Stimulated activated CD4-positive, alpha-beta T cell treated with anti-CD3 and anti-CD28 coated beads, Interleukin-12 subunit alpha, Interleukin-12 subunit beta, amount 100 ng/mL, for 24 hours (primary cell): ENCODE measurements at places on chromosomes 2 and 18.

DNA sequence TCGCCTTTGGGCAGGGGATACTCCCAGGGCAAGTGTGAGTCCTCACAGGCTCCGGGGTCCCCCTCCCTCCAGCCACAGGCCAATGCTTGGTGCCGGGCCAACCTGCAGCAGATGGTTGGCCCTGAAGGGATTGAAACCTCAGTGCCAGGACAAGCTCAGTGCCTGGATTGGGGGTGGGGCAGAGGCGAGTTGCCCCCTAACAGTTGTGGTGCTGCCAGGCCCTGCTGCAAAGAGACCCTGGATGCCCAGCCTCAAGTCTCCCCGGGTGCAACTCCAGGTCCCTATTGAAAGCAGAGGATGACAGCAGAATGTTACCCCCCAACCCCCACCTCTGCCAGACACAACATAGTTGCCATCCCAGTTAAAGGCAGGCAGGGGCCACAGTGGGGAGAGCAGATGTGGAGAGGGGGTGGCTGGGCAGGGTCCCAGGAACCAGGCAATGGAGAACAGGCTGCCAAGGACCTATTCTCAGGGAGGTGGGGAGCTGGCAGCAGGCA is 9.5 kb upstream of the RNF103 start:
- DNase-seq: no peak

DNA sequence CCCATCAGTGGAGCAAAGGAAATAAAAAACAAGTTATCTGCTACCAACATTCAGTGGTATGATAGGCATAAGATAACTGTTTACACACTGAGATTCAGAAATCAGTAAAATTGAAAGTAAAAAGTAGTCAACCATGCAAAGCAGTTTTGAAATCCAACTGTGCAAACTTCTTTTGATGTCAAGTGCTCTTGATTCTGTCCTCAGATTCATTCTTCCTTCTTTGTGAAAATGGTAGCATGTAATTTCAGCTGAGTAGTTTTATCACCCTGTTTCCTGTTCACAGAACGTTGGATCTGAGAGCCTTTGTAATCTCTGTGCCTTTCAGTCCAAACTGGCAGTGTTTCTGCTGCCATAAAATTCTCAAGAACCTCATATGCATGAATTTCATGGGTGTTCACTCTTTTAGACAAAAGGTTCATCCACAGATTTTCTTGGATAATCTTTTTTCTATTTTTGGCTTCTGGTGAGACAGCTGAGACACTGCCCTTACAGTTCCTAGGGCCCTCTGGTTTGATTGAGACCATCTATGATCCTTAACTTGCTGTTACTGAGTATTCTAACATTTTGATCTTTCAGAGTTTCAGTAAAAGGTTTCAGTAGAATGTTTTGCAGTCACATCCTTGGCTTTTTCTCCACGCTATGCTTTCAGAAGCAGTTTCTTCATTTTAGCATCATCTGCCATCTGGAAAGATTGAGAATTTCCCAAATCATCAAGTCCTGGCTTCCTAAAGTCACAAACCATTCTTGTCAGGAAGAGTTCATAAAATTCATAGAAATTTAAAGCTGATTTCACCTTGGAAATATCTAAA is 272.3 kb upstream of the EPHA4 start:
- DNase-seq: no peak

DNA sequence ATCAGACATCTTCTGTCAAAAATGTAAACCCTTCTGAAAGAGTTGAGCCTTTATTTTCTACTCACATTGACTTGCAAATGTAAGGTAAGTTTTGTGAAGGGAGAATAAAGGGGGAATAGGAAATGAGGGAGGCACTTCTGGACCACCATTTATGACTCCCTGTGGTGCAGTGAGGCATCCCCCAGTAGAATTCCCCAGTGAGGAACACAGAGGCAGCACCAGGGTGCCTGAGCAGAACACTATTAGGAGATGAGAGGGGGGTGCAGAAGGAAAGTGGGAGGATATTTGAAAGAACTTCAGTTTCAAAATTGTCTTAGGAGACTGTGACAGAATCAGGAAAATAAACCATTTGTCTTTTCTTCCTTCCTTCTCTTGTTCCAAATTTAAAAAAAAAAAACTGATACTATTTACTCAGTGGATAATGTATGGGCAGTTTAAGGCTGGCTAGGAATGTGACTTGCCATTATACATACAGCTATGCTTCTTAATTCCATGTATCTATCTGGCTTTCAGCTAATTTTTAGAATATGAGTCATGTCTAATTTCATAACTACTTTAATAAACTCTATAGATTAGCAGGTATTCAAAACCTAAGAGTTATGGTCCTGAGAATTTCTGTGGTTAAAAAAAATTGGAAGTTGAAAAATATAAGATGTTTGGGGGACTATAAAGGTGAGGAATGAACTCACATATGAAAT is 478.1 kb upstream of the CHAC2 start:
- no peak for DNase-seq

DNA sequence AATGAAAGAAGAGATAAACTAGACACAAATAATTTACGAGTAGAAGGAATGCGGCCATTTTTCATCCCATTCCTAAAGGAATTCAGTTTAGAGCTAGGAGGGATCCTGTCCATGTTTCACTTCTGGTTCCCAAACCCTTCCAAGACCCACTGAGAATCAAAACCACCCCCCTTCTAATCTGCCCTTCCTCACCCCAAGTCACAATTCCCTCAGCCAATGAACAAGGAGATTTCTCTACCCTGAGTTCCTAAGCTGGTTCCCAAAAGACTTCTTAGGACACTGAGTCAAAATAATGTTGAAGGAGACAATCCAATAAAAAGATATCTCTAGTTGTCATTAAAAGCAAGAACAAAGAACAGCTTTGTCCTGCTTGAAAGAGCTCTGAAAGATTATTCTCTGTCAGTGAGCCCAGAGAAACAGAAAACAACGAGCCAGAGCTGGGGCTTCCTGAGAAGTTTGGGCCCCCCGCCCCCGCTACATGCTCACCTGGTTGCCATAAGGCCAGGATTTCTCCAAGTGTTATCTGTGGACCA is 45.7 kb downstream of the STK39 start:
- no peak for DNase-seq

DNA sequence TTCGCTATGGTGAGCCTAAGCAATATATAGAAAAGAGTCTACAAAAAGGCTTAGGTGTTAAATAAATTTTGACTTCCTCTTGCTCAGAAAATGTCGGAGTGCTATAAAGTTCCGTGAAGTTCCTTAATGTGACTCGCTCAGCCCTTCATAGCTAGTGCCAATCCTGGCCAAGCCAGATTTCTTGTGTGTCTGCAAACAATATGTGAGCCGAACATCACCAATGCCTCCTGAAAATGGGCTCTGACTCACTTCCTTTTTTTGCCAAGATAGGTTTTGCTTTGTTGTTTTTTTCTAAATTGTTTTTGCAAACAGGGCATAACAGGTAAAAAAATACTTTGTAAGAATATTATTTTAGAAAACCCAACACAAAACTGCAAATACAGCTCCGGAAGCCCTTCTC is 26.1 kb downstream of the CDC42EP3 start:
- no peak for DNase-seq

DNA sequence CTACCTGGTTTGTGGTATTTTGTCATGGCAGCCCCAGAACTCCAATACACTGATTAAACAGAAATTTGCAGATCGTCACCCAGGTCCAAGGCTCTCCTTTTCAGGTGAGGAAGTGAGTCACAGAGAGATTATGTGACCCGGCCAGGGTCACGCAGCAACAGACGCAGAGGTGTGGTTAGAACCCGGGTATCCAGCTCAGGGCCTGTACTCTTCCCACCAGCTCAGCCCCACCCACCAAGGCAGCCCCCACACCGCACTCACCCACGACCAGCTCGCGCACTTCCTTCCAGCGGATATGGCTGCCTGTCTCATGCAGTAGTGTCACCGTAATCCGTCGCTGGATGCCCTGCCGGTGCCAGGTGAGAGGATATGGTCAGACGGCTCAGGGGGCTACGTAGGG is 48.1 kb downstream of the AQP12A start:
- no peak for DNase-seq

DNA sequence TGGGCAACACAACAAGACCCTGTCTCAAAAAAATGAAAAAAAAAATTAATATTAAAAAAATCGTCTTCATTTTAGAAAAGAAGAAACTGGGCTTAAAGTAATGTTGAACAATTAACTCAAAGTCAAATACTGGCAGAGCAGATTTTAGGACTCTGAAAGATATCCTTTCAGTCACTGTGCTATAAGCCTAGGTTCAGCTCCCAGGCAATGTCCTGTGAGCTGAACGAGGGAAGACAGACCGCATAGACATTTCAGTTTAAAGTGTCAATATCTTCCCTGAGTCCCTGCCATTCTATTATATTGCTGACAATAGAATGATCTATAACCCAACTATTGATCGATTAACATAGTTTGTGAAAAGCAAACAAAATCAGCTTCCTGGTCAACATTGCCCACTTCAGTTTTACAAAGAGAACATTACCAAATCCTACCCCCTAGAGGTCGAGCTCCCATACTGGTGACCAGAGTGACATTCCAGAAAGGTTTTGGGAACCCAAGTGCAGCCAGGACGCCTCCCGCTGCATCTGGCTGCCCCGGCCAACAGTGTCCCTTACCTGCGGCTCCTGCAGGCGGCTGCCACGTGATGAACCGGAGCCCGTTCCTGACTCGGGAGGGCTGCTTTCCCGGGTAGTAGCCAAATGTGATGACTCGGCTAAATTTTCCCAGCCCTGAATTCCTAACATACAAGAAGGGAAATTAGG is 639 bp downstream of the MRO start:
- DNase-seq: no peak

- no peak for DNase-seq
Observed at GRCh38 chr2:159873258-159873657, 75.2 kb upstream of the CD302 start.

DNA sequence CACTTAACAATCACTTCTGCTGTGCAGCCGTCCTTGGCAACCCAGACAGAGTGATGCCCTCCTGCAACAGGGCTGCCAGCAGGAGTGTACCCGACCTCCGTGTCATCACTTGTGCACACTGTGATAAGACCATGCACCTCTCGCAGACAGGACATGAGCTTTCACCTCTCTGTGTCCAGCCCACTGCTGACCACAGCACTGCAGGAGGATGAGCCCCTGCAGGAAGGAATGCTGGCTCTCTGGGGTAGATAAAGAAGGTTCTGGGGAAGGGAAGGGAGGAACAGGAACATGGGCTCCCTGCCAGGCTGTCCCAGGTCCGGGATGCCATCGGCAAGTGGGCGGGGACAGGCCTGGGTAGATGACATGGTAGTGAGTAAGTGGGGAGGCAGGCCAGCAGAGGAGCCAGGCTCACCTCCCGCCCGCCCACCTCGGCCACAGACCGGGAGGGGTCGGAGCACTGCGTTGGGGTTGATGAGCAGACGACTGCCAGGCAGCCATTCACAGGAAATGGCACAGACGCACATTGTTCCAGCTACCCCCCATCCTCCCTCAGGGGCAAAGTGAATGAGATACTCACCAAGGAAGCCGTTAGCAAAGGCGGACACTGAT is 18.6 kb upstream of the COL6A3 start:
- peak; percentile 67 for DNase-seq

GRCh38 chr2:220646424-220646823 is 925.7 kb downstream of the EPHA4 start:
- no peak for DNase-seq

GRCh38 chr2:158835431-158835830 is 40.3 kb downstream of the DAPL1 start:
- no peak for DNase-seq

DNA sequence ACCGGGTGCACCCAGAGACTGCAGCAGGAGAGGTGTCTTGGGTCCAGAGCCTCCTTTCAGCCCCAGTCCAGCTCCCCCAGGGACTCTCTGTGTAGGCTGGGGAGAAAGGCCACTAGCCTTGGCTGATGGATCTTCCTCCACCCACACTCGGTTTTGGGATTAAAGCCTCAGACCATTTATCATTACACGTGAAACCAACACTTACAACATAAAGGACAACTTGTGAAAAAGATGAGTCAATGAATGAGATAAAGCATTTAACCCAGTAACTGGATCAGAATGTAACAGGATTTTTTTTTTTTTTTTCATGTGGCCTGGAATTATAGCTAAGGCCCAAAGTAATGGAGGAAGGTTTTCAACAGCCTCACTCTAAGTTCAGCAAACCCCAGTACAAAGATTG is 32.1 kb downstream of the NAT8 start:
- no peak for DNase-seq

DNA sequence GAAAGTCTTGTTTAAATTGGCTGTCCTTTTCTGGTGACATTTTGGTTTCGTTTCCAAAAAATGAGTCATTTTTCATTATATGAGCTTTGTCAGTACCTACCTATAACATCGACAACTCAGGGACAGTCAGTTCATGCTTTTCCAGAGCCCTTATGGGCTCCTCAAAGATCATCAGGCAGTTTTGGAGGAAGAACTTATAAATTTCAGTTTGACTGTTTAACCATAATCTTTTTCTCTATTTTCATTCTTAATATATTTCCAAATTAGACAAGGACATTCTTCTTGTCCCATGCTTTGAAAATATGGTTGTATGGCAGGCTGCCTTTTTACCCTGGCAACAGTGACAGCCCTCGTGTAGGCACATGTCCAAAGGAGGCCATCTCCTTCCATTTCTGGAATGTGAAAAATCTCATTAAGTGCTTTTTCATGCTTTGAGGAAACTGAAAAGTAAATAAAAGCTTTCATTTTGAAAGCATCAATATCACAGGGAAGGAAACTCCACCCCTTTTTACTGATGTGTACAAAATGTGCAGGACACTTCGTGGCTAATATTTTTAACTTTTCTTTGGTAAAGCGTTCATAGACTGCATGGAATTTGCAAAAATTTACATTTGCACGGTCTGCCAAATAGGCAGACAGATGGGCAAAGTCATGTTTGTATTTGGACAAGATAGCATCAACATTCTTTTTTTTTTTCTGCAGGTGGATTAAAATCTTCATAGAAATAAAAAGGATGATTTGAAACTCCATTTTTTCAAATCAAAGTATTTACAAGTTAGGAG is 7.2 kb upstream of the PROC start:
- no peak for DNase-seq

- no peak for DNase-seq
Observed at GRCh38 chr2:241619597-241620418, 17.1 kb downstream of the THAP4 start.

- no peak for DNase-seq
Observed at GRCh38 chr2:69848186-69848790, 18.8 kb downstream of the GMCL1 start.

GRCh38 chr2:85413592-85414420 is 3.6 kb upstream of the CAPG start:
- DNase-seq: no peak

GRCh38 chr2:23213196-23213595 is 171.8 kb upstream of the KLHL29 start:
- DNase-seq: no peak

DNA sequence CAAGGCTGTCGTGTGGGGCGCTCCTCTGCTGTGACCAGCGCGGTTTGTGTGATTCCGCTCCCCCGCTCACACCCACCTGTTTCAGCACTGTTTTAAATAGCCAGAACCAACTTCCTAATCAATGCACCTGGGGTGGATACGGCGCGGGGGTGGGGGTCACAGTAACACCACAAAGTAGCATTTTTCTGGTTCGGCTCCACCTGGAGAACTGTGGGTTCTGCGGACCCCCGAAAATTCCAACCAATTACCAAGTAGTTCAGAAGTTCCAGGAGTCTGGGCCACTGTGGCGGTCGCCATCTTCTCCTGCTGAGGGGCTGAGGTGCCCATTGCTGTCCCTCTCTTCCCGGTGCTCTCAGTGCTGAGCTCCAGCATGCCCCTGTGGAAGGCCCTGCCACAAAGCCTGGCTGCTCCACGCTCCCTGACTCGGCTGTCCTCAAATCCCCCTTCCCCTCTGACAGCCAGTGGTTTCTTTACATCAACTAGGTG is 79.4 kb downstream of the GFPT1 start:
- no peak for DNase-seq
